ENCODE measurements at places on chromosomes 3 and 15. TPM values are rescaled to one million over a fixed set of nuclear protein-coding genes. Genes with fewer than 3 reads are reported as not detected.

Gene C3orf49
- not detected for total RNA-seq

Gene POLQ
- 2.5 TPM for total RNA-seq

Gene ZMYND10
- total RNA-seq: 4.2 TPM

Gene IGDCC3
- not detected for total RNA-seq

Gene EPHB1
- 0.52 TPM for total RNA-seq

Gene RBM5
- total RNA-seq: 160 TPM

Gene C3orf52
- 5.1 TPM for total RNA-seq

Gene ARHGEF3
- 16.4 TPM for total RNA-seq

Gene WNT5A
- total RNA-seq: 141 TPM

Gene ILDR1
- total RNA-seq: not detected

Gene CCDC54
- total RNA-seq: not detected

Gene AADAC
- total RNA-seq: not detected

Gene ECE2
- total RNA-seq: not detected

Gene PP2D1
- not detected for total RNA-seq

Gene MON1A
- 10.1 TPM for total RNA-seq

Gene RBP2
- total RNA-seq: not detected

Gene SPESP1
- total RNA-seq: 5.4 TPM

Gene FOXL2
- 0.11 TPM for total RNA-seq

Gene TUSC7
- not detected for total RNA-seq

Gene TTLL13
- total RNA-seq: 0.13 TPM

Gene ACKR4
- total RNA-seq: 5.3 TPM

Gene TM6SF1
- 0.11 TPM for total RNA-seq

Gene TEX55
- not detected for total RNA-seq

Gene GUCA1C
- not detected for total RNA-seq

Gene FBXW12
- total RNA-seq: not detected

Gene LXN
- 248 TPM for total RNA-seq

Gene EFHB
- 4.2 TPM for total RNA-seq

Gene KNG1
- not detected for total RNA-seq

Gene SAXO2
- 1.9 TPM for total RNA-seq

Gene ABCF3
- 34.4 TPM for total RNA-seq

Data from articular chondrocyte of knee joint (primary cell).